ENCODE measurements at places on chromosomes 1 and 21.

DNA sequence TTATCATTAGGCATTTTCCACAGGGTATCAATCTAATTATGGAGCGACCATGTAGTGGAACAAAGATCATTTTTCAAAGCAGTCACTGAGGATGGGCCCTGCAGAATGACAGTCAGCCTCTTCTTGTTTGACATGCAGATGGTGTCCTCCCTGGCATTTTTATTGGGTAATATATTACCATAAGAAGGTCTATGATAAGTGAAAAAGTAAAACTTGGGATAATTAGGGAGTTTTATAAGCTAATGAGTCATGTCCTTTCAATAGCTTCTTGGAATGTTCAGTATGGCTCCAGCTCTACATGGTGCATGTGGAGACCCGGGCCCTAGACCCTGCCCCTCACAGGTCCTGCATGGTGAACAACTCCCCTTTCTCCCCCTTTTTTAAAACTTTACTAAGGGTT, 232.2 kb upstream of the COA6 start:
- no peak for DNase-seq

DNA sequence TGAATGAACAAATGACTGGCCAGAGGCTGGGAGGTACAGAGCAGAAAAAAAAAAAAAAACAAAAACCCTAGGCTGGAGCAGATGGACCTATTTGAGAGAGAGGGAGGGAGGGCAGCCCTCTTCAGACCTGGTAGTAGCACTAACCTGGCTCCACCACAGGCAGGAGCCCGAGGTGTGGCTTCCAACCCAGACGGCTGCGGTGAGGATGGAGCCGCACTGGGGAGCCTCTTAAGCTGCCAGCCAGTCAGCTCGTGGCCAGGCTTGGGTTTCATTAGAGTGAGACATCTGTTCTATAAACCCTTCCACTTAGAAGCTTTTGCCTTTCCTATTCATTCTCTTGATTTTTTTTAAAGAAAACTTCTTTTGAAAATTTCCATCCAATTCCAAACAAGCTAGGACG, 16.8 kb downstream of the LGR6 start:
- DNase-seq = no peak

DNA sequence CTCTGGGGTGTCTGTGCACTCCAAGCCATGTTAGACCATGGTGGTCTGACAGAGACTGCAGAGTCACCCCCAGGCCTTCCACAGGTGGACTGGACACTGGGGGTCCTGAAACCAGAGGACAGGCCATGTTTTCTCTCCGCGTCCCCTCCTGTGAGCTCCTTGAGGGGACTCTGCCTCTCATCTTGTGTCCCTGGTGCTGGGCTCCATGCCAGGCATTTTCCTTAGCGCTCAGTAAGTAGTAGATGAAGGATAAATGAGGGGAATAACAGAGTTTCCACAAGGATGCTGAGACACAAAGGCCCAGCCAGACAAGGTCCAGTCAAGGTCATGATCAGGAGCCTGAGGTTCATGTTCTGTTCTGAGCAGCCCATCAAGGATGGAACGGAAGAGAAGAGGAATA, 57.4 kb downstream of the FAM163A start:
- DNase-seq = no peak

DNA sequence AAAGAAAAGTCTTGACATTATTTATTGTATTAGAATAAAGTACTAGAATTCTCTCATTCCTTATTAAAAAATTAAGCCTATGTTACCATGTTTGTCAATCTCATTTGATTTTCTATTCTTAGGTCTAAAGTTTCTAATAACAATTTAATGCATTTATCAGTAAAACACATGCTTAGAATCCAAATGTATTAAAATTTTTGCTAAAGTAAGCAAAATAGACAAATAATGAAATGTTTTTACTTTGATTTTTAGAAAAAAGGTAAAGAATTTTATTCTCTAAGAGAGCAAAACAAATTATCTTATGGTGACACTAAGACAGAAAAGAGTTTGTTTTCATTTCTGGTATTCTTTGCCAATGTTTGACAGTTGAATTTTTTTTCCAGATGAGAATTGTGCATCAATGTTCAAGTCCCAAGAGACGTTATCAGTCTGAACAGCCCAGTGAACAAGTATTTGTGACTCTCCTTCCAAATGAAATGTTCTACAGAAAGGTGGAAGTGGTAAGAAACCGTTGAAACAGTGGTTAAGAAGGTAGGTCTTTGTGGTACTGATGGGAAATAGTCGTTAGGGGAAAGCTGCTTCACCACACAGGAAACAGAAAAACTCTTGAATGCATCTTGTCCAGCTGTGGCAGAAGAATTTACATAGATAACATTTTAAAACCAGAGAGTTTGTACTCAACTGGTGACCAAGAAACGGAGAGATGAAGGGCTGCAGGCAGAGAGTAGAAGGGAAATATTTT, 402.5 kb downstream of the PTPRC start:
- DNase-seq = no peak

All from stimulated activated CD8-positive, alpha-beta memory T cell treated with anti-CD3 and anti-CD28 coated beads, Interleukin-2, amount 100 ng/mL, for 48 hours (primary cell).